ENCODE measurements at places on chromosomes 5 and 9. TPM values are rescaled to one million over a fixed set of nuclear protein-coding genes. Genes with fewer than 3 reads are reported as not detected.

Gene FAM153A
- total RNA-seq = 0.70 TPM

- H3K36me3 ChIP-seq = no peaks in the 10 kb centered on the region
- DNase-seq = no peak
- H3K27ac ChIP-seq = no peak overlapping the region
Measured at GRCh38 chr5:12570688-12571087, 666.4 kb upstream of the CTNND2 start.

GRCh38 chr5:39430461-39430860 is 5.7 kb upstream of the DAB2 start:
- H3K4me1 ChIP-seq = no peaks in the 10 kb centered on the region
- H3K27ac ChIP-seq = no peak overlapping the region
- DNase-seq = no peak
- no peaks in the 10 kb centered on the region for H3K36me3 ChIP-seq

DNA sequence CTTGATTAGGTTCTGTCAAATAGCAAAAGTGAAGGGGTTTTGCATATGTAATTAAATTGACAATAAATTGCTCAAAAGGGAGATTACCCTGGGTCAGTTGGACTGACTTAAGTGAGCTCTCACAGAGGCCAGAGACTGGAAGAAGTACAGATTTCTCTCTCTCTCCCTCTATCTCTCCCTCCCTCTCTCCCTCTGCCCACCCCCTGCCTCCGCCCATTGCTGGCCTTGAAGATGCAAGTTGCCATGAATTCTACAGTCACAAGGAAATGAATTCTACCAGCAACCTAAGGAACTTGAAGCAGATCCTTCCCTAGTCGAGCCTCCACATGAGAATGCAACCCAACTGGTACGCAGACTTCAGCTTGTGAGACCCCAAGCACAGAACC is 119.2 kb downstream of the LPAR1 start:
- H3K4me1 ChIP-seq = no peaks in the 10 kb centered on the region
- no peaks in the 10 kb centered on the region for H3K36me3 ChIP-seq
- H3K4me3 ChIP-seq = no peak overlapping the region
- H3K27me3 ChIP-seq = no peaks in the 10 kb centered on the region
- no peak for DNase-seq

Data from liver (tissue), 10 donors.